Breast epithelium (tissue), 4 donors: ENCODE measurements at places on chromosomes 6 and 20.

DNA sequence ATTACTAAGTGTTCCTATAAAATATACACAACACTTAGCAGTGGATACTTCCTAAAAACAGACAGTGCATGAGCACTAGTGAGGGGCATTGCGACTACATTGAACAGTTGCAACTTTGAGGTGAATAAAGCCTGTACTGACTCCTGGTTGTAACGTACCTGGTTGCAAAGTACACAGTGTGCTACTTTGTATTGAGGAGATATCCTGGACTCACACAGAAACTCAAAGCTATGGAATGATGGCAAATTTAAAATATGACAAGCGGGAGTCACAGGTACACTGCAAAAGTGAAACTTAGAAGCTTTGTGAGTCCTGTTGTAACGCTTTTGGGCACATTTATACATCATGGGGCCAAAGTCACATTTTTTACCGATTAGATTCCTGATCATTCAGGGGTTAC is 55.6 kb upstream of the HLA-A start:
- DNase-seq: no peak

GRCh38 chr6:109768485-109768884 is 77.4 kb downstream of the FIG4 start:
- DNase-seq: no peak

DNA sequence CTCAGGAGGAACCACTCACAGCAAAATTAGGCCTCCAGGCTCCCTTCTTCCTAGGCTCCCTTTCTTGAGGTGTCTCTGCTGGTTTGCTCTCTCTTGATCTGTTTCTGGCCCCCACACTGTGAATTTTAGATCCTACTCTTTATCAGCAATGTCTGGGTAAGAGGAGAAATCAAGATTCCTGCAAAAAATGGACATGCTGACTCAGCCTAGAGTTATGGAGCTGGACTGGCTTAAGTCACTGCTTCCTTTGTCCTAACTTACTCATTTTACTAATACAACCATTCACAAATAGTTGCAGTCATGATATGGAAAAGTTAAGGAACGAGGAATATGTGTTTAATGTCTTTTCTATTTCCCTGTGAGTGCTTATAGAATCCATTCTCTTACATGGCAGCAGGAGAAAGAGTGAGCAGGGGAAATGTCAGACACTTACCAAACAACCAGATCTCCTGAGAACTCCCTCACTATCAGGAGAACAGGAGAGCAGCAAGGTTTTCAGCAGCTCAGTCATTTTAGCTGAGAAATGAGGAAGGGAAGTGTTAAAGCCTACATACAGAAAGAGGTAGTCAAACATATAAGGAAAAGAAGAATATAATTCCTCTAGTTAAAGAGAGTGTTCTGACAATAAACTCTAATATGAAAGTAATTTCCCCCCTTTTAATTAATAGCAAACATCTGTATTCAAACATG is 160.8 kb downstream of the PDE7B start:
- no peak for DNase-seq

GRCh38 chr6:76682842-76683241 is 610.4 kb upstream of the IMPG1 start:
- no peak for DNase-seq

- DNase-seq: no peak
These were observed 19.6 kb downstream of the RTN4IP1 start for GRCh38 chr6:106609699-106610098.

DNA sequence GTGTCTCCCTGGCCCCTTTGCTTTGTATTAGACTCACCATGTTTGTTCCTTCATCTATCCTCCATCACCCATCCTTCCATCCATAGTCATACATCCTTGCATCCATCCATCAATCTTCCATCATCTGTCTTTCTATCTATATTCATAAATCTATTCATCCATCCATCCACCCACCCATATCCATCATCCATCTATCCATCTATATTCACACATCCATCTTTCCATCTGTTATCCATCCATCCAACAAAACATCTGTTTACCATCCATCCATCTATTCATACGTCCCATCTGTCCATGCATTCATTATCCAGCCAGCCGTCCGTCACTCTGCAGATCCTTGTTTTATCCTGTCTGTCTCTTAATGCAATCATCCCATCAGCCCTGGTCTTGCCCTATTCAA is 10.6 kb downstream of the DDR1 start:
- no peak for DNase-seq

DNA sequence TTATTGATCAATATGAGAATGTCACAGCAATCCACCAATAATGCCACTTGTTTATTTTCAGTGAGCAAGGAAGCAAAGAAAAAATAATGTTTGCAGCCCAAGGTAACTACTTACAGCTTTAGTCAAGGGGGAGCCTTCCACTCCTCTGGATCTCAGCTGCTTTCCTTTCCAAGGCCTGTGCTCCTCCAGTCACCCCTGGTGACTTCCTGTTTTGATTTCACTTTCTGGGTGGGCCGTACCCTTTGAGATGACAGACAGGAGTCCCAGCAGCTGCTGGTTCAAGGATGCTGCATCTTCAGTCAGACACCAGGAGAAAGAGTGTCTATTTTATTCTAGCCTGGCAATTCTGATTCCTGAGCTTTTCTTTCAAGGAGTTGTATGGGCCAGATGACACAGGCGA is 5.6 kb upstream of the VNN2 start:
- no peak for DNase-seq
